ENCODE measurements at places on chromosomes 12 and 14.
A peak's percentile ranks its signal among the peaks of the same experiment; 100 is the strongest.

DNA sequence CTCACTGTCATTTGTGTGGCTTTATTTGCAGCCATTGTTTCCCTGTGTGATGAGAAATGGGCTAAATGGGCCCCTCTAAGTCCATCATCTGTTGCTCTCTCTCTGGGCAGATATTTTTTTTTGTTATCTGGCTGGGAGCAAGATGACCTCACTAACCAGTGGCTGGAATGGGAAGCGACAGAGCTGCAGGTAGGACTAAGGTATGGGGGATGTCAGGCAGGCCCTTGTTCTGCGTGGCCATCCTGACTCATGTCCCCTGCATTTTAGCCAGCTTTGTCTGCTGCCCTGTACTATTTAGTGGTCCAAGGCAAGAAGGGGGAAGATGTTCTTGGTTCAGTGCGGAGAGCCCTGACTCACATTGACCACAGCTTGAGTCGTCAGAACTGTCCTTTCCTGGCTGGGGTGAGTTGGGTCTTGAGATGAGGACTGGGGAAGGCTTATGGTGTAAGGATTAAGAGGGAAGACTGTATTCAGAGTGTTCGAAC lies 1.3 kb downstream of the MARS1 start:
- no peak for DNase-seq

DNA sequence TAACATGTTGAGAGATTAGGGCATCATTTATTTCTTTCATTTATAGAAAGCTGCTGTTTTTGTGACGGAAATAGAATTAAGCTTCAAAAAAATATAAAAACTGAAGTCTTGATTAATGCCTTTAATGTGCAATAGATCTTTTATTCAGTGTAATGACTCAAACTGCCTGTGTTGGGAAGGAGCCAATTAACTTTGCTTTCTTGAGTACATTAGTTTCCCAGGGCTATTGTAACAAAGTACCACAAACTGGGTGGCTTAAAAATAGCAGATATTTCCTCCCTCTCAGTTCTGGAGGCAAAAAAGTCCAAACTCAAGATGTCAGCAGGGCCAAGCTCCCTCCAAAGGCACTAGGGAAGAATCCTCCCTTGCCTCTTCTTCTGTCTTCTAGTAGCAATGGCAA lies 36.6 kb downstream of the EID3 start:
- no peak for DNase-seq

GRCh38 chr12:79360936-79361335 lies 329.8 kb downstream of the PAWR start:
- no peak for DNase-seq

DNA sequence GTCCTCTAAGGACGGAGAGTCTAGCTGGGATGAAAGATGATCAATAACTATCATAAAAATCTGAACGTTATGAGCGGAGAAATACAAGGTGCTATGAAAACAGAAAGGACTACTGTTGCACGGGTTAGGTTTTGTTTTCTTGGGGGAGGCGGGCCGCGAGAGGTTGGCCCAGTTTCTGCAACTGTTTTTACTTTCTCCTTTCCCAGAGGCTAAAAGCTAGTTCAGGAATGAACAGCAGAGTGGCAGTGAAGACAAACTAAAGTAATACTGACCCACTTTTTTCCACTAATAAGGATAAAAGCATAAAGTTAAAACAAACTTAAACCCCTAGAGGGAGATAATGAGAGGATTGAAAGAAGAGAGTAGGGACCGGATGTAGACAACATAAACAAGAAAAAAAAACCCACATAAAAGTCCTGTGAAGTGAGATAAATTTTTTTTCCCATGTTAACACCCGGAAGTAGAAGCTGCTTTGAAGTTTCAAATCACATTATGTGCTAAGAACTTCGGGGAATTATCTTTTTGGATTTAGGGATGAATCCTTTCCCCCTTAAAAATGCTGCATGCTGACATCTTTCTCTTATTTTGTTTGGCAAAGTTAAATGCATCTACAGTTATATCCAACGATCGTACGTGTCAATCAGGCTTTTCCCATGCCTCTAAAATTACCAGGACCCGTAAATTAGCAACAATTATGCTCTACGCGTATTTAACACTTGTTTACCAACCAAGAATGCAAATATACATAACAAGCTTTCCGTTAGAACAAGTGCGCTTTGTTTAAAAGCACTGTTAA lies 1.0 kb upstream of the CDK17 start:
- peak; percentile 18 for DNase-seq

- peak; percentile 32 for DNase-seq
Observed at GRCh38 chr12:87116780-87117179, 860.6 kb upstream of the MGAT4C start.

DNA sequence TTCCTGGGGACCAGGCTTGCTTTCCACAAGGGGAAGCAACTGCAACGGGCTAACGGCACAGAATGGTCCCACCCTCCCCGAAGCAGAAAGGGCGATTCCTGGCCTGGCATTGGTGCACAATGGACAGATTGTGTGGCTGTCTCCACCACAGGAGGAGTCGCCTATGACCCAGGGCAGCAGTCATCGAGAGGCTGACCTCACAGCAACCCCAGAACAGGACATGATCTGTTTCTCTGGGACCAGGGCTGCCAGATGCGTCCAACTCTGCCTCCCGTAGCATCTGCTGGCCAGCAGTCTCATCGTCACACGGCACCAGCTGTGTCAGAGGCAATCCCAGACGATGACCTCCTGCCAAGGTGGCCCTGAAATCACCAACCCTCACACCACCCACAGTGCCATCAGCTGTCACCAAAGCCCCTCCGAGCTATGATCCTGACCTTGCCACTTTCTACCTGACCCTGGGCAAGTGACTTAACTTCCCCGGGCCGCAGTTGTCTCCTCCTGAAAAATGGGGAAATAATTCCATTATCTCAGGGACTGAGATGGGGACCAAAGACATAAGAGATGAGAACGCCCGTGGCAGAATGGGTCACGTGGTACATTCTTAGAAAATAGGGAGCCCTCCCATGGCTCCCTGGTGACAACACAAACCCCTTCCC lies 86.7 kb downstream of the CHGA start:
- no peak for DNase-seq

DNA sequence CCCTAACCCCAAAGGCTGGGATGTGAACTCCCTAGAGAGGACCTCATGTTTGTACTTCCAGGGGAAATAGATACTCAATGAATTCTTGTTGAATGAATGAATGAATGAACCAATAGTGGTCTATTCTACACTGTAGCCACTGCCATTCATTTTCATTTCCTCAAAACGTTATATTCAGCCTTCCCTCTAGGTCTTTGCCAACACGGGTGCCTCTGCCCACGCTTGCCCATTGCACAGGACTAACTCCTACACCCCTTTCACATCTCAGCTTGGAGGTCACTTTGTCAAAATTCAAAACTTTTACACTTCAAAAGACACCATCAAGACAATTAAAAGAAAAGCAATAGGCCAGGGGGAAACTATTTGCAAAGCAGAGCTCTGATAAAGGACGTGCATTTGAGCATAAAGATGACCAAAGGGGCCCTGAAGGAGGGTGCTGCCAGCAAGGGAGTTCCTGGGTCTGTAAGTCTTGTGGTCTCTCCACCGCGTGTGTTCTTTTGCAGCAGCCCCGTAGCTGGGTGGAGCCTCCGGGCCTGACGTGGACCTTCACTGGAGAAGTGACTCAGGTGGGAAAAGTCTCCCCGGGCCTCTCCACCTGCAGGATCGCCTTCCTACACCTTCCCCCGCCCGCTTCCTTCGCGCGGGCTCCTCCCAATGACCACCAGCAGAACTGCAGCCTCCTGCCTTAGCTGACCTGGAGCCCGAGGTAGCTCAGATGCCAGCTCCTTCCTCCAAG lies 31.5 kb downstream of the TMEM63C start:
- peak; percentile 65 for DNase-seq

GRCh38 chr12:31843398-31844095 lies 114.7 kb upstream of the AMN1 start:
- no peak for DNase-seq

DNA sequence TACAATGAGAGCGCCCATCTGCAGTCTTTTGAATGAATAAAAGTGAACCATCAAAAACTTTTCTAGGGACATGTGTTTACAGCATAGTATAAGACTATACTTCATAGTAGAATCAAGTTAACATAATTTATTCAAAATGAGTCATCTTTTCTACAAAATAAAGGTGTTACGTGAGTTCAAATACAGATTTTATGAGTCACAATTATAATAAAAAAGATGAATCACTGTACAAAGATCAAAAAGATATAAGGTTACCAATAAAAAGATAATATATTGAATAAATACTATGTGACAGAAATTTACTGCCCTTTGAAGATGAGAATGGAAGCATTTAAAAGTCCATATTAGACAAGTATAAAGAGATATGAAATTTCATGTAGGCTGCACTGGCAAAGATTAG lies 2.8 kb downstream of the MBIP start:
- DNase-seq, result no peak

Measured in NCI-H146 (cell line).